ENCODE measurements at places on chromosomes 4 and X.

DNA sequence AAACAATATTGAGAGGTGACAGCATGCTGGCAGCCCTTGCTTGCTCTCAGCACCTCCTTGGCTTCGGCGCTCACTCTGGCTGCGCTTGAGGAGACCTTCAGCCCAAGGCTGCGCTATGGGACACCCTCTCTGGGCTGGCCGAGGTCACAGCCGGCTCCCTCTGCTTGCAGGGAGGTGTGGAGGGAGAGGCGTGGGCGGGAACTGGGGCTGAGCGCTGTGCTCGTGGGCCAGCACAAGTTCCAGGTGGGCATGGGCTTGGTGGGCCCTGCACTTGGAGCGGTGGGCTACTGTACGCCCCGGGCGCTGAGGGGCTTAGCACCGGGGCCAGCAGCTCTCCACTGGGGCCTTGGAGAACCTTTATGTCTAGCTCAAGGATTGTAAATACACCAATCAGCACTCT, 1613.8 kb upstream of the IGFBP7 start:
- DNase-seq = no peak

GRCh38 chr4:16259241-16259888, 33.1 kb upstream of the TAPT1 start:
- no peak for DNase-seq

- peak; percentile 92 for DNase-seq
Observed at GRCh38 chr4:3047464-3048286, 26.7 kb downstream of the HTT-AS start.

DNA sequence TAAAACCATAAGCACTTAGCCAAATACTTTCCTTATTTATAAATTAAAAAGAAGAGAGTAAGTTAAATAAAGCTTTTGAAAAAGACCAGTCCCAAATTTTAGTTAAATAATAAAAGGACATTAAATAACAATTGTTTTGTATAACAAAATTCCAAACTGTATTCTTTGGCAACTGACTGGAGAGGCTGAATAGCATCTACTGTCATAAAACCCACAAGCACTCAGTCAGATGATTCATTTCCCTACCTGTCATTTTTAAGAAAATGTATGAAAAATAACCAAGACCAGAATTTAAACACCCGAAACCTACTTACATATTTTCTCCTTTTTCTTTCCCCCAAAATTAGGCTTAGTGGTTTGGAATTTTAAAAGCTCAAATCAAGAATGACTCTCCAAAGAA, 32.5 kb upstream of the SMIM10L2A start:
- DNase-seq = no peak

DNA sequence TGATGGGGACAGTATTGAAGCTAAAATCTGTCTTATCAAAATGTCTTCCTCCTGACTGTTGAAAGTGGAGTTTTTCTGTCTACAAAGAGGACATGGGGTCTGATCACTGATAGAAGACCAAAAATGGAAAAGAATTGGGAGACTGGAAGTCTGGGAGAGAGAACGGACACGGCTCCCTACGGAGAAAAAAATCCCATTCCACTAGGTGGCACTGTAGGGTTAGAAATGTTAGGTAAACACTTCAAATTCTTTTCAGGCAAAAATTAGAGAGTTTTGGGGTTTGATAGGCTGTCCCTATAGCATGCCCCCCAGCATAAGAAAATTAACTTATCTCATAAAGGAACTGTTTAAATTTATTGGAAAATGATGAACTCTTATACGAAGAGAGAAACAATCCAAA, 200.5 kb downstream of the FAM133A start:
- DNase-seq = no peak

- DNase-seq = no peak
Observed at GRCh38 chr4:182921608-182922007, 4.4 kb upstream of the DCTD start.

DNA sequence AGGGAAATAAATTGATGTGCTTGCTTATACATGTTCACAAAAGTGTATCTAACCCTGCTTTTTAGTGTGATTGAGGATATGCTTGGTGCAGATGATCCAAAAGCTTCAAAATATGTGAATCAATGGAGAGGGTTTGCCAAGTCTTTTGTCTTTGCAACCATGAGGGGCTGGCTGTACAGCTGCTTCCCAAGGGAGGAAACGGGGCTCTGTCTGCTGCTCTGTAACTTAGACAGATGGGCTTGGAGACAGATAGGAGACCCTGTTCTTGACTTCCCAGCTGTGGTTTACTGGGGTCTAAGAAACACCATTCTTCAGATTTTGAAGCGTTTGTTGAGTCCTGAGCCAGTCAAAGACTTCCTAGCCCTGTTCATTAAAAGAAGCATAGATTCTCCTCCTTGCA, 152.3 kb downstream of the DCLK2 start:
- no peak for DNase-seq

DNA sequence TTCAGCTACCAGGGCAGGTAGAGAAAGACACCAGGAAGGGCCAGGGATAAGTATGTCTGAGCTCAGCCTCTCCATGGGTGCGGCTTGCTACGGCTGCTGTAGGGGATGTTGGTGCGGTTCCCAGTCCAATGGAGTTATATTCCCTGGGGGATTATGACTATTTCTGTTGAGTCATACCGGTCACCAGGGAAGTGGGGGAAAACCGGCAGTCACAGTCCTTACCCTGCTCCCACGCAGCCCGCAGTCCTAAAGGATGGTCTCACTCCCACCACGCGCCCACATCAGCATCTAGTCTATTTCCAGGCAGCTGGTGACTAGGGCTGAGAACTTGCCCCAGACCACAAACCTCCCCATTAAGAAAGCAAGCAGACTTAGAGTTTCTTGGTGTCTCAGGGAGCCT, 191.6 kb downstream of the VEGFC start:
- DNase-seq = no peak

Measured in CD4-positive, alpha-beta T cell treated with Interferon gamma for 1 hour (primary cell).